ENCODE measurements at places on chromosomes 7 and 10.
A peak's percentile ranks its signal among the peaks of the same experiment; 100 is the strongest.

GRCh38 chr7:129896568-129897382, 56.0 kb downstream of the UBE2H start:
- DNase-seq = no peak

DNA sequence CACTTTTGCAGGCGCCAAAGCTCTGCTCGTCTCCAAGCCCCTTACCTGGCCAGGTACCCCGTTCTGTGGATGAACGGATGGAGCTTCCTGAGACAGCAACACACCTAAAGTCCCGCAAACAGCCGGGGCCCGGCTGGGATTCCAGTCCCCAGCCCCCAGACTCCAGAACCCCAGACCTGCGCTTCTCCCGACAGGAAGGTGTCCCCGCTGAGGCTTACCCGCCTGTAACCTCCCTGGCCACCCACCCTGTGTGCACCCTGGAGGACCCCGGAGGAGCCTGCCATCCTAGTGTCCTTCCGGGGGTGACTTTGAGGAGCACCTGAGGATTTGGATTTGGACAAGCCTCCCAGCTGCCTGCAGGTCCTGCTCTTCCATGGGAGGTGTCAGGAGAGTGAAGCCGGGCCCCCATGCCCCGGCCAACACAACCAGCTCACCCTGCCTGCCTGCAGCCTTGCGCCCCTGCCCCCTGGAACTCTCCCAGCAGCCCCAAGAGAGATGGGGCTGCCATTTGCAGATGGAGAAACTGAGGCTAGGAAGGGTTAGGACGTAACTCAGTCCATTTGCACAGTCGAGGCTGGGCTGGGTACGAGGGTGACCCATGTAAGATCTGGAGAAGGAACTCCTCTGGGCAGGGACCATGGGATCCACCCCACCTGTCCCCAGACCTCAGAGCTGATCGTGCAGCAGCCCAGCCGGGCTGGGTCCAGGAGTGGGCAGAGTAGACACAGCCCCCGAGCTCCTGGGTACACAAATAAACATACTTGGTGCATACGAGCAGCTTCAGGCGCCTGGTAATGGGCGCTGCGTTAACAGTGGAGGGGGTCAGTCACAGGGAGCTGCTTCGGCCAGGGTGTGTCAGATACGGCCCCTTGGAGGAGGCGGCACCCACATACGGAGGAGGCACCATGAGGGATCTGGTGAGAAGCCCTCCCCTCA, 31.9 kb downstream of the UNCX start:
- DNase-seq = no peak

DNA sequence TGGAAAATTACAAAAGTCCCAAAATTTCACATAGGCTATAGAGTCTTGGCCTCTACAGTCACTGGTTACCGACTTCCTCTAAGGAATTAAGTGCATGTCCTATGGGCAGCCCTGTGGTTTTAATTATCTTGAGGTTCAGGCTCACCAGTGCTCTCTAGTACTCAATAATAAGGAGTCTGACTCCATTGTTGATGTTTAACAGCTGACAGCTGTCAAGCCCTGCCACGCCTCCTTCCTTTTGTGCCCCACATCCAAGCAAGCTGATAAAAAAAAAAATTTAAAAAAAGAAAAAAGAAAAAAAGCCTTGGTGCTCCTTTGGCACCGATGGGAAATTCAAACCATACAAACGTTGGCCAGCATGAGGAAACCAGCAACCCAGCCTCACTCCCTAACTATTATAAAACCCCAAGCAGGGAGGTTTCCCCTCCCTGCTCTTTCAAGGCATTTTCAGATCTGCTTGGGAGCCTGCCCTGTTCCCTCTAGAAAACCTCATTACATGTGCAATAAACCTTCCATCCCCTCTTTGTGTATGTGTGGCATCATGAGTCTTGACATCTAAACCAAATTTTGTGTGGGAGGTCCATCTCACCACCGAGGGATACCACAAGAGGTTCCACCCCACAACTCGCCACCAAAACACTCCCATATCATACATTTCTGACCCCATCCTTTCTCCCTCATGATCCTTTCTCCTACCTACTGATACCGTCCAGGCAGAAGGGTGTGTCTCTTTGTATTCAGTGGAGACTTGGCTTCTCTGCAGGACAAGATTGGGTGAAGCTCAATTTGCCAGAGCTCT, 70.9 kb upstream of the CCDC71L start:
- no peak for DNase-seq

GRCh38 chr10:111023060-111023459, 53.8 kb upstream of the ADRA2A start:
- no peak for DNase-seq

GRCh38 chr10:48501787-48502771, 102.8 kb downstream of the ARHGAP22 start:
- no peak for DNase-seq

DNA sequence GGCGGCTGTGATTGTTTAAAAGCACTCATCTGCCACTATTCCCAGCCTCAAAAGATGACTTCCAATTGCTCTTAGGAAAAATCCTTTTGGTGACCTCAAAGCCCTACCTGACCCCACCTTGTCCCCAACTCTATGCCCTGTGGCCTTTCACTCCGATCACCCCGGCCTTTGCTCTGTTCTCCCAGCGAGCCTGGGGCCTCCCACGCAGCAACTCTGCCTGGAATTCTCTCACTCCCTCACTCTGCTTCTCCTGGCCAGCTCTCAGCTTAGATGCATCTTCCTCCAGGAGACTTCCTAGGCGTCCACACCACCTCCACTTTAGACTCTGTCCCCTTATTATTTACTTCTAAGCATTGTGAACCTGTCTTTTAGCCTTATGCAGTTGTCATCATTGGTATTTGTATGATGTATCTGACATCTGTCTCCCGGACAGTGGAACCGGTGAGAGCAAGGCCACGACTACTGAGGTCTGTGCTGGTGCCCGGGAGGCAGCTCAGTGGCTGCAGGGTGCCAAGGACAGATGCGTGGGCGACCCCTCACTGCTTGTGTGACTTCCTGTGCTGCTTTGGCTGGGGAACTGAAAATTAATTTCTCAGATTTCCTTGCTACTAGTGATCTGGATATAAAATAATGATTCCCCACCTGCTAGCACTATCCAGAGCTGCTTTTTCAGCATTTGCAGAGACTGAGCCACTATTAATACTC, 63.0 kb downstream of the PIP4K2A start:
- no peak for DNase-seq

DNA sequence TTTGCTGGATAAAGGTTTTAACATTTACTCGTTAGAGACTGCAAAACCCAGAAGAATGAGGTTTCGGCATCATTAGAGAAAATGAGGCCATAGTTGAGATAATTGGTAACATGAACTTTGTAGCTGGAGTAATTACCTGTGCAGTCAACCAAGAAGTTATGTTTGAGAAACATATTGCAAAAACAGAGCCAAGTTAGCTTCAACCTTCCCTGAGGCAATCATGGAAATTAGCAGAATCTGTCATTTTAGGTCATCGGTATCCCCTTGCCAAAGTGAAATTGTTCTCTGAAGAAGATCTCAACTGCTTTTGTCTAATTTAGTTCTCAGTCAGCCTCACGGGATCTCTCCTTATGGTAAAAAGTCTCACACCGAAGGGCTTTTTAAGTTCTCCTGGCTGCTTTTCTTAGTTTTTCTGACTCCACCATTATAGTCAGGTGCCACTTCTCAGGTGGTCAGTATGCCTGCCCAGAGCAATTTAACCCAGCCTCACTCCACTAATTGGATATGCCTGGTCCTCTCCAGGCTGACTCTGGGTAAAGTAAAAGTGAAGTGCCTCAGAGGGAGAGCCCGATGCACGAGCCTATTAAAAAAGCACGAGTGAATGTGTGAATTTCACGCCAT, 52.5 kb downstream of the NRCAM start:
- DNase-seq = no peak

DNA sequence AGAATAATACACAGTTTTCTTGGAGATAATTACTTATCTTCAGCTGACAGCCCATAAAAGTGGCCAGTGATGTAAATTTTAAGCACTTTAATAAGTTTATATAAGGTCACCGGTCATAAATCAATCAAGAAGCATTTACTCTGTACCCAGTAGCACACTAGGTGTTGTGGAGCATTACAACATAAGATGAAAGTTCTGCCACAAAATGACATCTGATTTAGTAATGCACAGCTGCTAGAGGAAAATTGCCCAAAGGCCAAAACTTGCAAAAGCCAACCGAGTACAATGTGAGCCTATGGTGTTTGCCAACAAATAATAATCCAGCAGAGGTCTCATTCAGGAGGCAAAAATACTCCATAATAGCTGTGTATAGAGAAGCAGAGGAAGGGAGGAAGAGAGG, 63.6 kb downstream of the GPR37 start:
- DNase-seq = no peak

DNA sequence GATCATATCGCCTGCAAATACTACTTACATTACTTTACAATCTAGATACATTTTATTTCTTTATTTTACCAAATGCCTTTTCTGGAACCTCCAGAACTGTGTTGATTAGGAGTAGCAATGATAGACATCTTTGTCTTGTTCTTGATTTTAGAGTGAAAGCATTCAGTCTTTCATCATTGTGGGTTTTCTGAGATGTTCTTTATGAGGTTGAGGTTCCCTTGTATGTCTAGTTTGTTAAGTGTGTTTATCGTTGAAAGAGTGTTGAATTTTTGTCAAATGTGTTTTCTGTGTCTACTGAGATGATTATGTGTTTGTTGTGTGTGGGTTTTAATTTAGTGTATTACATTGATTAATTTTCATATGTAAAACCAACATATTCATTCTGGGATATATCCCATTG, 17.1 kb downstream of the SEPTIN7 start:
- DNase-seq = no peak

DNA sequence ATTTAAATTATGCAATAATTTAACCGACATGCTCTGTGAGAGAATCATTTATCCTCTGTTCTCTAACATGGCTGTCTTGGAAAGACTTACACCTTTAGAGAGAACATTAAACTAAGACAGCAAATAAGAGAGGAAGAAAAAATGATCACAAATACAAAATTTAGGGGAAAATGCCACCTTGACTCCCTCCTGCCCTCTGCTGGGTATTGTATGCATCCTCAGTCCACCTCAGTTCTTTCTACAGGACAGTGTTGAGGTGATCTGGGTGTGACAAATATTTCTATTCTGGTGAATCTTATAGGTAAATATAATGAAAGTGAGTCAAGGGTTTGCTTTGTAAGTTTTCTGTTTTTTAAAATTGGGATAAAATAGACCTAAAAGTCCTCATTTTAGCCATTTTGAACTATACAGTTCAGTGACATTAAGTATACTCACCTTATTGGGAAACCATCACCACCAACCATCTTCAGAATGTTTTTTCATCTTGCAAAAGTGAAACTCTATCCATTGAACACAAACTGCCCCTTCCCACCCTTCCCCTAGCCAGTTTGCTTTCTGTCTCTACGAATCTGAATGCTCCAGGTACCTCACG, 61.5 kb upstream of the ELMO1 start:
- DNase-seq = no peak

DNA sequence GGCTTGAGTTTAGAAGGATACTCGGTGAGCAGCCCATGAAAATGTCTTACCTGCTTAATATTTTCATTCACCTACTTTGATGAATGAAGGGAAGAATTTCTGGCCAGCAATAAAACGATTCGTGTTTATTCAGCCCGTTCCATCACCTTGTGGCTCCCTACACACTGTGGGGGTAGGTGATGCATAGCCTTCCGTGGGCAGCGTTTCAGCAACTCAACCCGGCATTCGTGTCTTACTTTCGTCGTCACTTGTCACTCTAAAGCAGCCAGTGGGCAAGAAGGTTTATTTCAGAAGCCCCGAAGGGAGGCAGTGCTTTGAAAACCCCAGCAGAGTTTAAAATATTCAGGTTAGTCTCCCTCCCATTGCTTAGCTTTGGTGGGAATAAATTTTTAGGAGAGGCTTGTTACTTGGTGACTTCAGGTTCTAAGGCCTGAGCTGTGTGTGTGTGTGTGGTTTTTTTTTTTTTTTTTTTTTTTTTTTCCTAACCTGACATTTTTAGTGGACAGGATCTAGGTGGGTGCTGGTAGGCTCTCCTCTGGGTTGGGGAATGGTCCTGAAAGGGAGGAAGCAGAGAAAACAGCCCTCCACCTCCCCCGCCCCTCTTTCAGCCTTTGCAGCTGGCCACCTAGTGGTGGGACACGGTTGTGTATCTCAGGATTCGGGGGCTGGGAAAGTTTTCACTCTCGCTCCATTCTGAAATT, 1.8 kb downstream of the GRK5 start:
- DNase-seq = peak; percentile 7

GRCh38 chr10:33336582-33337325, 2.3 kb upstream of the NRP1 start:
- no peak for DNase-seq

DNA sequence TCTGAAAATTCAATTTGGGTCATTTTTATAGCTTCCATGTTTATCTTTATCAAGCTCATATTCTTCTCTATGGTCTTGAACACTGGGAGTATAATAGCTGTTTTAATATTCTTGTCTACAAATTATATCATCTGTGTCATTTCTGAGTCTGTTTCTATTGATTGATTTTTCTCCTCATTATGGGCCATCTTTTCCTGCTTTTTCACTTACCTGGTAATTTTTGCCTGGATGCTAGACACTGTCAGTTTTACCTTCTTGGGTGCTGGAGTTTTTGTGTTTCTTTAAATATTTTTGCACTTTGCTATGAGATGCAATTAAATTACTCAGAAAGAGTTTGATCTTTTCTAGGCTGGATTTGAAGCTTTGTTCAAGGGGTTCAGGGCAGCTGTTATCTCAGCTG, 26.8 kb upstream of the KDM7A start:
- DNase-seq = no peak

- no peak for DNase-seq
Observed at GRCh38 chr7:74097937-74098614, 14.5 kb downstream of the LIMK1 start.

GRCh38 chr10:639751-640672, 49.5 kb downstream of the DIP2C start:
- no peak for DNase-seq

DNA sequence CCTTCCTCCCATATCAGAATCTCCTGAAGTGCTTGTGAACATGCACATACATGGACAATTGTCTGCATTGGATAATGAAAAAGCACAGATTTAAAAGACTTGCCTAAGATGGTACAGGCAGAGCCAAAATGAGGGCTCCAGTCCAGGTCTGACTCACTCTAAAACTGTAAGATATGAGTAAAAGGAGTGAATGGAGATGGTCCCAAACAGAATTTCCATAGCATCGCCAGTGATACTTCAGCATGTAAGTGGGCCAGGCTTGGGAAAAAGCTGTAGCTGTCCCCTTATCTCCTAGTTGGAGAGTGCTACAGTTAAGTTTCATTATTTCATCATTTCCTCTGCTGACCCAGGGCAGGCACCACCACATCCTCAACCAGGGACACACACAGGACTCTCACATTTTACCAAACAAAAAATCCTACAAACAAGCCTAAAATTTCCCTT, 26.4 kb upstream of the IL6 start:
- no peak for DNase-seq

Measured in activated naive CD4-positive, alpha-beta T cell (primary cell).